Smooth muscle cell of the umbilical artery (primary cell): ENCODE measurements at places on chromosomes 3 and 15. TPM values are rescaled to one million over a fixed set of nuclear protein-coding genes. Genes with fewer than 3 reads are reported as not detected.

Gene UTS2B
- total RNA-seq: 0.30 and 0.60 TPM in 2 replicates

Gene PML
- 34.7 and 61.3 TPM in 2 replicates for total RNA-seq

Gene DPPA2
- total RNA-seq: not detected in 2 replicates

Gene PRR20G
- not detected in 2 replicates for total RNA-seq

Gene TMEM207
- not detected in 2 replicates for total RNA-seq

Gene TNNC1
- total RNA-seq: 0.89 TPM in 1 of 2 replicates, not detected in the other

Gene PLCL2
- total RNA-seq: 2.4 and 5.4 TPM in 2 replicates

Gene TNFAIP8L3
- total RNA-seq: 1.2 and 6.6 TPM in 2 replicates

Gene TUSC7
- not detected in 2 replicates for total RNA-seq

Gene NDN
- total RNA-seq: 62.5 and 94.7 TPM in 2 replicates

Gene KY
- total RNA-seq: 1.2 and 8.0 TPM in 2 replicates

Gene P3H2
- total RNA-seq: 12.5 and 24.8 TPM in 2 replicates

Gene AP3B2
- 0.23 and 0.89 TPM in 2 replicates for total RNA-seq

Gene DUOXA1
- not detected in 2 replicates for total RNA-seq

Gene BCL6
- total RNA-seq: 13.7 and 20.1 TPM in 2 replicates

Gene PLSCR2
- not detected in 2 replicates for total RNA-seq

Gene ATP13A5
- not detected in 2 replicates for total RNA-seq

Gene C3orf22
- total RNA-seq: not detected in 2 replicates

Gene SLC22A13
- total RNA-seq: 1.5 and 1.6 TPM in 2 replicates

Gene TEX55
- not detected in 2 replicates for total RNA-seq

Gene TEX9
- total RNA-seq: 4.5 and 6.1 TPM in 2 replicates

Gene TGM5
- not detected in 2 replicates for total RNA-seq

Gene ERC2
- under 0.01 and 0.42 TPM in 2 replicates for total RNA-seq

Gene FMN1
- under 0.01 and 0.88 TPM in 2 replicates for total RNA-seq

Gene MAP3K13
- total RNA-seq: 15.8 and 19.3 TPM in 2 replicates

Gene EFCC1
- total RNA-seq: not detected in 2 replicates

Gene CHRM5
- total RNA-seq: under 0.01 TPM in 1 of 2 replicates, not detected in the other

Gene CCR5
- total RNA-seq: not detected in 2 replicates

Gene RBP2
- total RNA-seq: not detected in 2 replicates

Gene NT5DC2
- 227 and 292 TPM in 2 replicates for total RNA-seq

Gene PTPN9
- total RNA-seq: 16.6 and 26.1 TPM in 2 replicates

Gene TRPM1
- total RNA-seq: not detected in 2 replicates

Gene GCSAM
- total RNA-seq: not detected in 2 replicates

Gene WDR49
- 0.09 TPM in 1 of 2 replicates, not detected in the other for total RNA-seq

Gene ENTPD3
- 0.14 and 0.30 TPM in 2 replicates for total RNA-seq

Gene ECE2
- not detected in 2 replicates for total RNA-seq

Gene PROS1
- 8.3 and 11.9 TPM in 2 replicates for total RNA-seq

Gene KCTD6
- total RNA-seq: 7.7 and 10.0 TPM in 2 replicates

Gene LRRIQ4
- not detected in 2 replicates for total RNA-seq

Gene CLEC3B
- not detected in 2 replicates for total RNA-seq

Gene FBXL22
- 0.59 and 0.69 TPM in 2 replicates for total RNA-seq

Gene ROBO2
- 2.4 and 2.8 TPM in 2 replicates for total RNA-seq

Gene APBA2
- total RNA-seq: 40.4 and 42.1 TPM in 2 replicates

Gene C3orf49
- not detected in 2 replicates for total RNA-seq

Gene WNT5A
- 24.3 and 77.3 TPM in 2 replicates for total RNA-seq

Gene SPSB4
- under 0.01 TPM in 1 of 2 replicates, not detected in the other for total RNA-seq

Gene GRK7
- total RNA-seq: 0.05 TPM in 1 of 2 replicates, not detected in the other

Gene PPM1M
- 23.2 and 23.4 TPM in 2 replicates for total RNA-seq
